ENCODE measurements at places on chromosomes 12 and 14.

GRCh38 chr12:59082952-59083351 lies 162.6 kb upstream of the LRIG3 start:
- DNase-seq = no peak

GRCh38 chr12:39413836-39414771 lies 28.8 kb downstream of the KIF21A start:
- DNase-seq = no peak

DNA sequence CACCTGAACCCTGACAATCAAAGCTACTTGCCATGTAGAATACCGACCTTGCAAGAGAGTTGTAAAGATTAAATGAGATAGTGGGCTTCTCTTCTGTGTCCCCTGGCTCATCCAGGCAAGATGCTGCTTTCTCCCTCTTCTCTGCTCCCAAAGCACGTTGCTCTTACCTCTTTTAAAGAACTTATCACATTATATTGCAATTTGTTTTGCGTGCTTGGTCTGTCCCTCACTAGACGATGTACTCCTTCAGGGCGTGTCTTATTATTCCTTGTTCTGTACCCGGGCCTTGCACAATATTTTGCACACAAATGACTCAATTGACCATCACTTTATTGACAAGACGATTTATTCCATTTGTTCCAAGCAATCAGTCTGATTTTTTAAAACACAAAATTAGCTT lies 3.3 kb downstream of the DCN start:
- no peak for DNase-seq

DNA sequence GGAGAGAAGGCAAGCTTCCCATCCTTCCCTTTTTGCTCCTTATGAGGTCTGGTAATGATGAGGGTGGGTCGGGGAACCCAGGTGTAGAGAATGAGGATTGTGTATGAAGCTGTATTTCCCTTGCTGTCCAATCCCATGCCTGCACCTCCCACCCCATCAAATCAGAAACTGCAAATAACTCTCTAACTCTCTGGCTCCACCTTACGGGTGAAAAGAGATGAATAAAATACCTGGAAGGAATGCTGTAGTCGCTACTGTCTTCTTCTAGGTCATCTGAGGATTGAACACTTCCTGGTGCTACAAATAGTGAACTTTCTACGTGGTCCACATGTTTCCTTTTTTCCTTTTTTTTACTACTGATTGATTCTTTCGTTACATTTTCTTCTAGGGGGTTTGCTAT lies 38.9 kb upstream of the DICER1 start:
- no peak for DNase-seq

GRCh38 chr12:89890161-89890560 lies 181.5 kb upstream of the ATP2B1 start:
- no peak for DNase-seq

DNA sequence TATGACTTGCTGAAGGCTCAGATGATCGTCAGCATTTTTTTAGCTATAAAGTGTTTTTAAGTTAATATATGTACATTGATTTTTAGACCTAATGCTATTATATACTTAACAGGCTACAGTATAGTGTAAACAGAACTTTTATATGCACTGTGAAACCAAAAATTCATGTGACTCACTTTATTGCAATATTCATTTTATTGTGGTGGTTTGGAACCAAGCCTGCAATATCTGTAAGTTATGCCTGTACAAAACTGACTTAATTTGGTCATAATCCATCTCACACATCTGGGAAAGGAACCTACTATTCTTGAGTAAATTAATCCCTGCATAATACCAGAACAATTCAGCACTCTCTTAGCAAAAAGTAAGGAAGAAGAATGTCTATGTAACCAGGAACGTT lies 390.7 kb downstream of the SYT1 start:
- no peak for DNase-seq

All from AG08395 (cell line).